ENCODE measurements at places on chromosomes 7 and 10.

GRCh38 chr10:74371696-74372095, 220.7 kb downstream of the ADK start:
- DNase-seq: no peak

- no peak for DNase-seq
These were observed 102.7 kb downstream of the FAM53B start for GRCh38 chr10:124641282-124642087.

DNA sequence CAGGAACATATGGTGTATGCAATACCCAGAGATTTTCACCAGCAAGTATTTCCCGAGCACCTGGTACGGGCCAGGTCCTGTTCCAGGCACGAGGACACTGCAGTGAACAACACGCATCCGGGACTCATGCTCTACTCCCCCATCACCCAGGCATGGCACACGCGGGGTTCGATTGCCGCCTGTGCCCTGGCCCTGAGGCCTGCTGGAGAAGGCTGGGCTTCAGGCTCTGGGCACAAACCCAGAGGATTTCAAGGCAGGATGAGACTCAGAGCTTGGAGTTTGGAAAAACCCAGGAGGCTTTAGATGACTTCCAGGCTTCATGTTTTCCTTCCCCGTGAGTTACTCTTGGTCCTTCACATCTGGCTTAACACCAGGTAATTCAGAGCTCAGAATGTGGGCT, 143.5 kb downstream of the NEURL1 start:
- DNase-seq: no peak

DNA sequence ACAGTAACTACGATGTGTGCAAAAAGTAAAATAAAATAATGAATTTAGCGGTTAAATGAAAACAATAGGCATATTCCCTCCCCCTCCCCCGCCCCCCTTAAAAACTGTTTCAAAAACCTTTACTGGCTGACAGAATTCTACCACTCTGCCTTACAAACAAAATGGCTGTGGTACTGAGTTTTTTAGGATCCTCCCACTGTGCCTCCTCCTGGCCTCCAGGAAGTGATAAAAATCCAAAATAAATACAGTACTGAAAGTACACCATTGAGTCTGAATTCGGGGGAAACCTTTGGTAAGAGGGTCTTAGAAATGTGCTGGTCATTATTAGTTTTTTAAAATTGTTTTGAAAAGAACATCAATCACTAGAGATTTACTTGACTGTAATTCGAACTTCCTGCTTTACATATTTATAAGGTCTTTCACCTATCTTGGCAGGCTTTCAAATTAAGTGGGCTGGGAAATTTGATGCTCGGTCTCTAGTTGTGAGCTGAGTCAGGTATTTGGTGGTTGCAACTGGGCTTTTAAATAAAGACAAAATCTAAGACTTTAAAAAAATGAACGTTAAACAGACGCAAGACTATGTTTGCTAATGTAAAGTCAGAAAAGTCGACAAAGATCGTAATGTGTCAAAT, 32.5 kb upstream of the EPC1 start:
- DNase-seq: no peak

GRCh38 chr10:122254831-122255230, 16.3 kb upstream of the BTBD16 start:
- DNase-seq: no peak

- DNase-seq: no peak
These were observed 57.0 kb downstream of the ICA1 start for GRCh38 chr7:8205031-8205387.
